Cortex of kidney (tissue), 1 donor: ENCODE measurements at places on chromosomes 12 and 14.

GRCh38 chr14:25837551-25837965, 760.3 kb downstream of the NOVA1 start:
- no peak for DNase-seq

- no peak for DNase-seq
These were observed 19.3 kb upstream of the ETV6 start for GRCh38 chr12:11630046-11630706.

DNA sequence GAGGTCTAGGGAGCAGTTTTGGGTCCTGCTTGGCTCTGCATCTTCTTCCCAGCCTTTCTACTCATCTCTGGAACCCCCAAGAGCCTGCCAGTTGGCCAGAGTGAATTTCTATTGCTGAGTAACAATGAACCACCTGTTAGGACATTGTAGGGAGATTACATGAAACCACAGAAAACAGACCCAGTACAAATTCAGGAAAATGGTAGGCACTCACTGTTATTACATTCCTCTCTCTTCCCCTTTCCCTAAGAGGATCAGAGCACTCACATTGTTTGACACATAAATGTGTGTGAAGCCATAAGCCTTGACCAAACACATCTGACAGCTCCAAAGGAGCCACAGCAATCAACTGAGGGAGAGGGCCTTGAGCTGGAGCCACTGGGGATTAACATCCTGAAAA, 216.1 kb downstream of the TMEM132D start:
- DNase-seq = no peak

- no peak for DNase-seq
These were observed 50.6 kb upstream of the FLRT2 start for GRCh38 chr14:85479306-85479705.

DNA sequence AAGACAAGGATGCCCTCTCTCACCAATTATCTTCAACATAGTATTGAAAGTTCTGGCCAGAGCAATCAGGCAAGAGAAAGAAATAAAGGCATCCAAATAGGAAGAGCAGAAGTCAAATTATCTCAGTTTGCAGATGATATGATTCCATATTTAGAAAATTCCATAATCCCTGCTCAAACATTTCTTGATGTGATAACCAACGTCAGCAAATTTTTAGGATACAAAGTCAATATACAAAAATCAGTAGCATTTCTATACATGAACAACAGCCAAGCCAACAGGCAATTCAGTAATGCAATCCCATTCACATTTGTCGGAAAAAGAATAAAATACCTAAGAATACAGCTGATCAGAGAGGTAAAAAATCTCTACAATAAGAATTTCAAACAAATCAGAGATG, 969.7 kb upstream of the USP15 start:
- no peak for DNase-seq

GRCh38 chr12:108305991-108306501, 33.1 kb downstream of the CMKLR1 start:
- DNase-seq = no peak
